ENCODE measurements at places on chromosomes 7 and 10. TPM values are rescaled to one million over a fixed set of nuclear protein-coding genes. Genes with fewer than 3 reads are reported as not detected.

Gene SH2B2
- total RNA-seq = 2.6 TPM

- no peak for DNase-seq
- no peaks in the 10 kb centered on the region for H3K36me3 ChIP-seq
- no peaks in the 10 kb centered on the region for H3K4me1 ChIP-seq
- H3K4me3 ChIP-seq = no peak overlapping the region
- no peak overlapping the region for H3K27ac ChIP-seq
These were observed 35.6 kb upstream of the XRCC2 start for GRCh38 chr7:152711444-152711944.

Gene MNX1
- not detected for total RNA-seq

Gene ZNF273
- 1.6 TPM for total RNA-seq

- no peak overlapping the region for H3K4me3 ChIP-seq
- H3K27me3 ChIP-seq = no peaks in the 10 kb centered on the region
- DNase-seq = no peak
- no peak overlapping the region for H3K27ac ChIP-seq
These were observed 301.7 kb downstream of the TCERG1L start for GRCh38 chr10:131009791-131010190.

DNA sequence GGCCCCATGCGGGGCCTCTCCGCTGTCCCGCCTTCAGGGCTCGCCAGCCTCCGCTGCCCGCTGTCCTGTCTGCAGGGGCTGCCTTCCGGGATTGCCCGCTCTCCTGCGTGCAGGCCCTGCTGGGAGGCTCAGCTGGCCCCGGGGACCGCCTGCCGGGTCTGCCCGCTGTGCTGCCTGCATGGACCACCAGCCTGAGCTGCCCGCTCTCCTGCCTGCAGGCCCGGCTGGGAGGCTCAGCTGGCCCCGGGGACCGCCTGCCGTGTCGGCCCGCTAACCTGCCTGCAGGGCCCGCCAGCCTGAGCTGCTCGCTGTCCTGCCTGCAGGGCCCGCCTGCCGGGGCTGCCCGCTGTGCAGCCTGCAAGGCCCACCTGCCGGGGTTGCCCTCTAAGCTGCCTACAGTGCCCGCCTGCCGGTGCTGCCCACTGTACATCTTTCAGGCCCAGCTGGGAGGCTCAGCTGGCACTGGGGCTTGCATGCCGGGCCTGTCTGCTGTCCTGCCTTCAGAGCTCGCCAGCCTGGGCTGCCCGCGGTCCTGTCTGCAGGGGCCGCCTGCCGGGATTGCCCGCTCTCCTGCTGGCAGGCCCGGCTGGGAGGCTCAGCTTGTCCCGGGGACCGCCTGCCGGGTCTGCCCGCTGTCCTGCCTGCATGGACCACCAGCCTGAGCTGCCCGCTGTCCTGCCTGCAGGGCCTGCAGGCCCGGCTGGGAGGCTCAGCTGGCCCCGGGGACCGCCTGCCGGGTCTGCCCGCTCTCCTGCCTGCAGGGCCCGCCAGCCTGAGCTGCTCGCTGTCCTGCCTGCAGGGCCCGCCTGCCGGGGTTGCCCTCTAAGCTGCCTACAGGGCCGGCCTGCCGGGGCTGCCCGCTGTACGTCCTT lies 165.1 kb downstream of the GLRX3 start:
- no peak for DNase-seq
- H3K27me3 ChIP-seq = no peaks in the 10 kb centered on the region
- no peak overlapping the region for H3K4me3 ChIP-seq
- no peaks in the 10 kb centered on the region for H3K36me3 ChIP-seq
- H3K4me1 ChIP-seq = no peaks in the 10 kb centered on the region

Gene CDK13
- total RNA-seq = 37.7 TPM

Gene CALML5
- total RNA-seq = not detected

- DNase-seq = no peak
- H3K4me1 ChIP-seq = no peaks in the 10 kb centered on the region
- peaks cover 54% of the 10 kb centered on the region for H3K36me3 ChIP-seq
- H3K27ac ChIP-seq = no peak overlapping the region
These were observed 17.1 kb downstream of the BRAT1 start for GRCh38 chr7:2537981-2538851.

Data from right atrium auricular region (tissue), 2 donors.